Brain (organoid and tissue), 16 donors: ENCODE measurements at places on chromosomes 6 and 20. TPM values are rescaled to one million over a fixed set of nuclear protein-coding genes. Genes with fewer than 3 reads are reported as not detected.

- peak; percentile 72 for DNase-seq
These were observed 127.5 kb downstream of the PKHD1 start for GRCh38 chr6:51959744-51960383.

DNA sequence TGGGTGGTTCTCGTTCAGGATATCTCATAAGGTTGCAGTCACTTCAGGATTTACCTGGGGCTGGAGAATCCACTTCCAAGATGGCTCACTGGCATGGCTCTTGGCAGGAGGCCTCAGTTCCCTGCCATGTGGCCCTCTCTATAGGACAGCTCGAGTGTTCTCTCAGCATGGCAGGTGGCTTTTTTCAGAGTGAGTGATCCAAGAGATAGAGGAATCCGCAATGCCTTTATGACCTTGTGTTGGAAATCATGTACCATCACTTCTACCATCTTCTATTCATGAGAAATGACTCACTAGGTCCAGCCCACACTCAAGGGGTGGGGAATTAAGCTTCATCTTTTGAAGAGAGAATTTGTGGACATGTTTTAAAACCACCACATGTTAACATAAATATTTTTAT is 37.8 kb downstream of the PPP1R16B start:
- DNase-seq = no peak

GRCh38 chr20:60762386-60762785 is 489.7 kb upstream of the CDH4 start:
- DNase-seq = no peak

GRCh38 chr6:24856901-24857670 is 58.4 kb upstream of the ARMH2 start:
- peak; percentile 32 for DNase-seq

DNA sequence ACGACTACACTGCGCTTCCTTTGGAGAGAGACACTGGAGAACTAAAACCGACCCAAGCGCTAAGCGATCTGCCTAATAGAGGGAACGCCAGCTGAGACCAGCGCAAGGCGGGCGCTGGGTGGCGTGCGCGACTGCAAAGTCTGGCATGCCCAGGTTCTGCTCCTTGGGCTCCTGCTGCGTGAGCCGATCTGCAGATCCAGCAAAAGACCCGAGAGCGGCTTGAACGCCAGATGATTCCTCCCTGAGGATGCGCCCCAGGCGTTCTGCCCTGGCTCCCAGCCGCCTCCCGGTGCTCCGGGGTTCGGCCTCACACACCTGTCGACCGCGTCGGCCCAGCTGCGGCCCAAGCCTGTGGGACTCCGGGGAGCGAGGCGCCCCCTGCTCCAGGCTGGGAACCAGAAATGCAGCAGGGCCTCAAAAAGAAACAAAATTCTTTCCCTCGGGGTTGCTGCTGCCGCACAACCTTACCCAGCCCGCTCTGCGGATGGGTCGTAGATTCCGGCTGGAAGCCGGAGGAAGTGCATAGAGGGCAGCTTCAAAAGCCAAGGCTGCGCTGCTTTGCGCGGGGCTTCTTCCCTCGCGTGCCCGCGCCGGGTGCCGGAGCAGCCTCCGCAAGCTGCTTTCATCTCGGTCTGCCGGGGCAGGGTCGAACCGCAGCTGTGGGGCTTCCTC is 17.9 kb upstream of the PRDM13 start:
- peak; percentile 93 for DNase-seq

GRCh38 chr20:1298166-1298565 is 30.8 kb downstream of the SDCBP2 start:
- no peak for DNase-seq

CLIC5 gene
- 1.1 TPM for polyA plus RNA-seq

MC3R gene
- not detected for polyA plus RNA-seq
